ENCODE measurements at places on chromosomes 7 and 10. TPM values are rescaled to one million over a fixed set of nuclear protein-coding genes. Genes with fewer than 3 reads are reported as not detected.

GRCh38 chr10:101892782-101893391, 49.3 kb upstream of the KCNIP2 start:
- no peaks in the 10 kb centered on the region for H3K27me3 ChIP-seq
- H3K4me3 ChIP-seq: no peak overlapping the region
- H3K36me3 ChIP-seq: peaks cover 6% of the 10 kb centered on the region
- DNase-seq: no peak

CPN1 gene
- total RNA-seq: not detected

ADAM12 gene
- 3.3 TPM for total RNA-seq

SEMA4G gene
- total RNA-seq: 6.1 TPM

DNA sequence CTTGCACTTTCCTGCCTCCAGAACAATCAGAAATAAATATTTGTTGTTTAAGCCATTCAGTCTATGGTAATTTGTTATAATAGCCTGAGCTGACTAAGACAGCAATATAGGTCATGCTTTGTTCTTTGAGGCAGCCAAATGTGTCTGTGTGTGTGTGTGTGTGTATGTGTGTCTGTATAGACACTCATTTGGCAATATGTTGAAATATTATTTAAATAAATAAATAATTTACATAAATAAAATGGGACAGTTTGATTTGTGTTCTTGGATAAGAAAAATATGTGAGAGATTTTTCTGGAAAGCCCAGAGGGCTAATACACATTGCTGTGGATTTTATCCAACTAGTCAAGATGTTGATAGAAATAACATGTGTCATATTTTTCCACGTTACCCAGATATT, 140.2 kb downstream of the PTN start:
- H3K36me3 ChIP-seq: no peaks in the 10 kb centered on the region
- no peaks in the 10 kb centered on the region for H3K4me1 ChIP-seq
- no peak overlapping the region for H3K27ac ChIP-seq
- no peak for DNase-seq
- H3K4me3 ChIP-seq: no peak overlapping the region

DNA sequence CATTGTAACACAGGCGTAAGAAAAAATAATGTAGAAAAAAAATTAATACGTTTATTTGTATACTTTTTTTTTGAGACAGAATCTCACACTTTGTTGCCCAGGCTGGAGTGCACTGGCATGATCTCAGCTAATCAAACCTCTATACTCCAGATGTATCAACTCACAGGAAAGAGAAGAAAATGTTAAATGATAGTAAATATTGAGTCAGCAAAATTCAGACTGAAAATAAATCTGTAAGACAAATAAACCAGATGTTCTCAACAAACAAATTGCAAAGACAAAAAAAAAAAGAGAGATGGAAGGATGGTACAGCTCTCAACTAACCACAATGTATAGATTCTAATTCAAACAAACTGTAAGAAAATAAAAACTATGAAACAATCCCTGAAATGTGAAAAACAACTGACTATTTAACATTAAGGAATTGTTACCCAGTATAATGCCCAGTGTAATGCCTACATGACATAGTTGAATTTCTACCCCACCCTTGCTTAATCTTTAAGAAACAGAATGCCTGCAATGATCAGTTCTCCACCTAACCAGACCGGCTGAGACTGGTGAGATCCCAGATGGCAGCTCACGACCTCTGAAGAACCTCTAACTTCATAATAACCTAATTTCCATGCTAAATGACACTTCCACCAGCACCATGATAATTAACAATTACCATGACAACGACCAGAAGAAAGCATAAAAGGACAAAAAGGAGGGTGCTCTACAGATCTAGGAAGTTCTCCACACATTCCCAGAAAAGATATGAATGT, 272.0 kb upstream of the GNAI1 start:
- DNase-seq: no peak
- H3K27me3 ChIP-seq: no peaks in the 10 kb centered on the region
- no peaks in the 10 kb centered on the region for H3K4me1 ChIP-seq
- H3K4me3 ChIP-seq: no peak overlapping the region
- H3K36me3 ChIP-seq: no peaks in the 10 kb centered on the region

DNA sequence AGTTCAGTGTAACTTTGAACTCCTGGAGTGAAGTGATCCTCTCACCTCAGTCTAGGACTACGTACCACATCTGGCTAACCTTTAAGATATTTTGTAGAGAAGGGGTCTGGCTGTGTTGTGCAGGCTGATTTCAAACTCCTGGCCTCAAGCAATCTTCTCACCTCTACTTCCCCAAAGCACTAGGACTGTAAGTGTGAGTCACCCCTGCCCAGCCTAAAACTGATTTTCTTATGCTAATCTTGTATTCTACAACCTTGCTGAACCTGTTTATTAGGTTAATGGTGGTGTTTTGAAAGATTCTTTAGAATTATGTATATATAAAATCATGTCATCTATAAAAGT, 58.0 kb downstream of the LCOR start:
- no peaks in the 10 kb centered on the region for H3K4me1 ChIP-seq
- DNase-seq: no peak
- no peak overlapping the region for H3K27ac ChIP-seq
- no peaks in the 10 kb centered on the region for H3K36me3 ChIP-seq

FAM221A gene
- 8.6 TPM for total RNA-seq

- H3K4me1 ChIP-seq: no peaks in the 10 kb centered on the region
- no peak for DNase-seq
- H3K27me3 ChIP-seq: no peaks in the 10 kb centered on the region
- H3K27ac ChIP-seq: no peak overlapping the region
Observed at GRCh38 chr7:726854-727103, 280 bp downstream of the DNAAF5 start.

DNA sequence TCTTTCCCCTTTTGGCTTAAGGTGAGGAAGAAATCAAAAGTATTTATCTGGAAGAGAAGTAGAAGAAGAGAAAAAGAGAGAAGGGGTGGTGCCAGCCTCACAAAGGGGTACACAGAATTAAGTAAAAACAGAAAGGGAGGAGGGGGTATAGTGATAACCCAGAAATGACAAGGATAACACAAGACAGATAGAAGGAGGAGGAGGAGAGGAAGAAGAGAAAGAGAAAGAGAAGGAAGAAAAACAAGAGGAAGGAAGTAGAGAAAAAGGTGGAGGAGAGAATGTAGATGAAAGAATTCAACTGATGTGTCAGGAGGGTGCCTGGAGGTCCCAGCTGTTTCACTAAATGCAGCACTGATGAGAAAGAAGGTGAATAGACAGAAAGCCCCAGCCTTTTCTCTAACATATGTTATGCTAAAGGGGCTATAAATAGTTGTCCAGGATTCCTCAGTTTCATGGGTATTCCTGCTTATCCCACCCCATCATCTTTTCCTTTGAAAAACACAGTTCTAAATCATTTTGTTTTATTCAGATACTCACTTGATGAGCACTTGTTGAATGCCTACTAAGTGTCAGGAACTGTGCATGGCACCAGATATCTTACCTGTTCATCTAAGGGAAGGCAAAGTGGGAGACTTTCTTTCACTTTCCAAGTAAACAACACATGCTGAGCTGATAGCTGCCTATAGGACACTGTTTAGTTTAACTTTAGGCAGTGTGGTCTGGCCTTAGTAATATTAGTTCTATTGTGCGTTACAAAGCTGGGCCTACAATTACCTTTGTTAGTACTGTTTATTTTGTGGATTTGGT, 8.0 kb downstream of the SEMA3E start:
- H3K4me1 ChIP-seq: no peaks in the 10 kb centered on the region
- H3K27ac ChIP-seq: no peak overlapping the region
- no peak overlapping the region for H3K4me3 ChIP-seq
- no peaks in the 10 kb centered on the region for H3K36me3 ChIP-seq
- H3K27me3 ChIP-seq: no peaks in the 10 kb centered on the region
- no peak for DNase-seq

DNA sequence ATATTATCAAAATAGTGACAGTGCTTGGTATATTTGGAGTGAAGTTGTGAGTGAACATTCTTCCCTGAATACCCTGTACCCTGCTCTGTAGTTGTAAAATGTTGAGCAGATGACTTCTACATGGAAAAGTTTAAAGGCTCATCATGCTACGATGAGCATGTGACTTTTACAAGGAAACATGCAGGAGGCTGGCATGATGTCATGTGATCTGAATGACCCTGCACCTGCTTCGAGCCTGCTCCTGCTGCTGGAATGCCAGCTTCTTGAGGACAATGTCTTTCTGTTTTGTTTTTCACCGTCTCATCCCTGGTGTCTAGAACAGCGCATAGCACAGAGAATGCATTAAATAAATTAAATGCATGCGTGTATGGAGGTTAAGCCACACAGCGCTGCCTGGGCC, 5.4 kb upstream of the INPP5A start:
- no peak overlapping the region for H3K4me3 ChIP-seq
- DNase-seq: peak; percentile 28
- H3K27me3 ChIP-seq: no peaks in the 10 kb centered on the region
- no peak overlapping the region for H3K27ac ChIP-seq
- H3K4me1 ChIP-seq: no peaks in the 10 kb centered on the region

GRCh38 chr7:146528581-146528980, 412.0 kb downstream of the CNTNAP2 start:
- DNase-seq: no peak
- no peak overlapping the region for H3K4me3 ChIP-seq
- H3K27ac ChIP-seq: no peak overlapping the region
- no peaks in the 10 kb centered on the region for H3K36me3 ChIP-seq
- H3K4me1 ChIP-seq: no peaks in the 10 kb centered on the region
- H3K27me3 ChIP-seq: no peaks in the 10 kb centered on the region

DNA sequence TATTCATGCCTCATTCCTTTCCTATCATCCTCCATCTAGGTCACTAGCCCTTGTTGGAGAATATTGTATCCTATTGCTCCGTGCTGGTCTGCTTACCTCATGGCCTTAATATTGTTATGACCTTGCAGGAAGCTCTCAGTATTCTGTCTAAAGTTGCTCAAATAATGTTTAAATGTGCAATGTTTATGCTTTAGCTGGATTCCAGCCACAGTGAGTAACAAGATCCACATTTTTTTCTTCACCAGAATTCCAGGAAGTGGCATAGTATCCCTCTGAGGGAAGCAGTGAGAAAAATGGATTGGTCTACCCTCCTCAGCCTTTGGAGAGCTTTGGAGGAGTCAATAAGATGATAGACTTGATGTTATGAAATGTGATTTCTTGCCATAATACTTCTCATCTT, 402.6 kb downstream of the NRG3 start:
- no peak overlapping the region for H3K27ac ChIP-seq
- DNase-seq: no peak
- H3K36me3 ChIP-seq: no peaks in the 10 kb centered on the region
- H3K4me1 ChIP-seq: no peaks in the 10 kb centered on the region
- no peaks in the 10 kb centered on the region for H3K27me3 ChIP-seq
- H3K4me3 ChIP-seq: no peak overlapping the region

DNA sequence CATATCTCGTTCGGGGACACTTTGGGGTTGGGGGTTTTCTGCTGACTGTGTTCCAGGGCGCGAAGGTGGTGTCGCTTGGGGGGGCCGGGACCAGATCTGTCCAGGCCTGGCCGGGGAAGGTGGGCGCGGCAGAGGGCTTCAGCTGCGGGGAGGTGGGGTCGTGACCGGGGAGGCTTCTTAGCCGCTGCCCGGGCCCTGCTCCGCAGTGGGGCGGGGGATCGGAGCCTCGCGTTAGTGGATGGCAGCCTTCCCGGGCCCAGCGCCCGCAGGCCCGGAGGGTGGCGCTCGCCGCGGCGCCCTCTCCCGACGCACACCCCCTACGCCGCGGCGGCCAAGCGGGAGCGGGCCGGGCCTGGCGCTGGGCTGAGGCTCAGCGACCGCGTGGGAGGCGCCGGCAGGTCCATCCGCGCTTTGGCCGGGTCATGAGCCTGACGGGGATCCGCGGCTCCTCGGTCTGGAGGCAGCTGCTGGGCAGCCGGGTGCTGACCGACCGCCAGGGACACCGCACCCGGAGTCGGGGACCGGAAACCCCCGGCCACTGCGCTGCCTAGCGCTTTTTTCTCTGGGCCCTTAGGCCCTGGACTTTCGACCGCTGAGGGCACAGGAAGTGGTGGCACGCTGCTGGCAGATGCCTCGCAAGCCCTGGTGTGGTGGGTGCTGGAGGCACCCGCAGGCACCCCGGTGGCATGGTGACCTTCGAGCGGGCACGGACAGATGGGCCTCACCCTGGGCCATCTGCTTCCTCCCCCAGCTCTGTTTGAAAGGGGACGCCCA, 1.2 kb downstream of the AGAP3 start:
- peak; percentile 72 for DNase-seq
- H3K27me3 ChIP-seq: no peaks in the 10 kb centered on the region
- no peaks in the 10 kb centered on the region for H3K36me3 ChIP-seq
- H3K27ac ChIP-seq: peak overlapping the region; percentile 89

SLC16A9 gene
- 15.5 TPM for total RNA-seq

DNA sequence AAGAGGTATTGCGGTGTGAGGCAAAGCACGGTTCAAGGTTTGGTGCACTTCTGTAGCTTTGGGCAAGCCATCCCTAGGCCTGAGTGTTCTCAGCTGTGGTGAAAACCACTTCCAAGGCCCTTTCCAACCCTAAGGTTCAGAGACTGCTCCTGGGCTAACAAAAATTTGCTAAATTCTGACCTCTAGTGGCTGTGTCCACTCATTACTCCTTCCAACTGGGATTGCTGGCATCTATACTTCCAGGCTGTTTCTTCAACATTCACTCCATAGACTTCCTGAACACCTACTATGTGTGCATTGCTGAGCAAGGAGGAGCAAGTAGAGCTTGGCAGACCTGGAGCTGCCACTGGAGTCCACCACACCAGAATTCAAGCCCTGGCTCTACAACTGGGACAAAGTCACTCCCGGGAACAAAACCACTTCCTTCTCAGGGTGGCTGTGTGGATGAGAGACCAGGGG, 29.3 kb upstream of the SH3PXD2A start:
- no peaks in the 10 kb centered on the region for H3K4me1 ChIP-seq
- no peaks in the 10 kb centered on the region for H3K27me3 ChIP-seq
- no peak overlapping the region for H3K4me3 ChIP-seq
- no peak for DNase-seq

DNA sequence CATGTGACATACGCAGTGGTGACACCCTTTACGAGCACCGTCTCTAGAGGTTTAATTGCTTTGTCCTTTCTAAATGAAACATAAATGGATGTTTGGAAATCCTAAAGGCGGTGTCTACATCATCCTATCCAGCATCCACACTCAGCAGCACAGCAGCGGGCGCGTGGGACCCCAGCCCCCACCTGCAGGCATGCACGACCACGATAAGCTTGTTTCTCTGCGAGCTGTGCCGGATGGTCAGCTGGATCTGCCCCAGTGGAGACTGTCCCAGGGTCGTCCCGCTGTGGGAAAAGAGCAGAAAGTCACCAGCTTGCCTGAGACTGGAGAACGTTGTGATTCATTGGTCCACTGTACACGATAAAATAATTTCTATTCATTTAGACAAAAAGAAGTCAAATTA, 34.2 kb upstream of the NCAPG2 start:
- DNase-seq: no peak
- H3K27ac ChIP-seq: no peak overlapping the region
- no peaks in the 10 kb centered on the region for H3K36me3 ChIP-seq
- no peak overlapping the region for H3K4me3 ChIP-seq
- H3K27me3 ChIP-seq: no peaks in the 10 kb centered on the region

WEE2 gene
- total RNA-seq: 0.06 TPM

TSPAN13 gene
- total RNA-seq: 23.8 TPM

DNA sequence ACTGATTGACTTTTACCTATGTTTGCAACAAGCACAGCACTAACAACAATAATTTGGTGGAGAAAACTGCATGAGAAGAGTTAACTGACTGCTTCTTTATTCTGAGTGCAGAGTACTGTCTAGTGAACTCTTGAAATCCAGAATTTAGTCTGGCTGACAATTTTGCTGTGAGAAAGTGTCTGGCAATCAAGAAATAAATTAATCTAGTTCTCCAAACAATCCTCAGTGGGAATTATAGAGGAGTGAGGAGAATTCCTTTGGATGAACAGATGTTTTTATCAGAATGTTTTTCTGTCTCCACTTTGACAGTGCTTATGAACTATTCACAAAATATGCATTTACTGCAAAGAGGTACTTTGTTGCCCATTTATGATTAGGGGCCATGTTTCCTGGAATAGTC, 694.9 kb upstream of the LRRN3 start:
- DNase-seq: no peak
- no peak overlapping the region for H3K4me3 ChIP-seq
- H3K36me3 ChIP-seq: no peaks in the 10 kb centered on the region
- no peaks in the 10 kb centered on the region for H3K27me3 ChIP-seq
- no peaks in the 10 kb centered on the region for H3K4me1 ChIP-seq
